ENCODE measurements at places on chromosomes 3 and 15.

DNA sequence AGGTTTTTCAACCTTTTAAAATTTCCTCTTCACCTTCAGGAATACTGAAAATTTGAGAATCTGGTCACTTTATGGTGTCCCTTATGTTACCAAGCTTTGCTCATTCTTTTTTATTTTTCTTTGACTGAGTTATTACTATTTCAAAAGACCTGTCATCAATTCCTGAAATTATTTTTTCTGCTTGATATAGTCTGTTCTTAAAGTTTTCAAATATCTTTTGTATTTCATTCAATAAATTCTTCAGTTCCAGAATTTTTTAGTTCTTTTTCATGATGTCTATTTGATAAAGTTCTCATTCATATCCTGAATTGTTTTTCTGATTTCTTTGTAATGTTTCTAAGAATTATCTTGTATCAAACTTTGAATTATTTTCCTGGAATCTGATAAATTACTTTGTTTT lies 63.9 kb downstream of the UQCC5 start:
- DNase-seq, result no peak

GRCh38 chr3:5122741-5123706 lies 932 bp downstream of the ARL8B start:
- no peak for DNase-seq

DNA sequence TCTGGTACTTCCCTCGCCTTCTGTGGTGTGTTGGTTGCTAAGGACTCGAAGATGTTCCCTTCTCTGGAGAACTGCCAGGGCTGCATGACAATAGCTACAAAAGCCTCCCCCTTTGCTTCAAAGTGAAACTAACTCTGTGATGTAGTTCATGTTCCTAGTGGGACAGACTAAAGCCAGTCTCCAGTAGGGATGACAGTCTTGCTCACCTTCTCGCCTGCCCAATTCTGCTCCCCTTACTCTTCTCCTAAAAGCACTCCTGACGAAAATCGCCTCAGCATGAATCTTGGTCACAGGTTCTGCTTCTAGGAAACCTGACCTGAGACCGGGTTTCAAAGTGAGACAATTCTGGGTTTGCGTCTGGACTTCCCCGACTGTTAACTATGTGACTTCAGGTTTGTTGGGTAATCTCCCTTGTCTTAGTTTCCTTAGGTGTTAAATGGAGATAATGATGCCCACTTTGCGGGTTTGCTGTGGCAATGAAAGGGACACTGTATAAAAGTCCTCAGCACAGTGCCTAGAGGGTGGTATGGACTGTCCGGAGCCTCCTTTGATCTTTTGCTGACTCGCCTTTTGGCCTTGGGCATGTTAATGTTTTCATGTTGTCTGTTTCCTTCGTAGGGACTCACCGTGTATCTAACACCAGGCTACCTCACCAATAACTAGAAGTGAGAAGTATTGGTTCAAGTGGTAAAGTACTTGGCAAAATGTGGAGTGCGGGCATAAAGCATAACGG lies 24.9 kb upstream of the THRB start:
- DNase-seq, result no peak

- peak; percentile 51 for DNase-seq
These were observed 735 bp downstream of the GOLGA8B start for GRCh38 chr15:34582461-34583371.

- DNase-seq, result no peak
These were observed 79.7 kb upstream of the RASGRF1 start for GRCh38 chr15:79170256-79170664.

- DNase-seq, result no peak
These were observed 772.4 kb upstream of the NR2F2 start for GRCh38 chr15:95558131-95558530.

GRCh38 chr3:37762286-37762685 lies 99.4 kb upstream of the CTDSPL start:
- no peak for DNase-seq

DNA sequence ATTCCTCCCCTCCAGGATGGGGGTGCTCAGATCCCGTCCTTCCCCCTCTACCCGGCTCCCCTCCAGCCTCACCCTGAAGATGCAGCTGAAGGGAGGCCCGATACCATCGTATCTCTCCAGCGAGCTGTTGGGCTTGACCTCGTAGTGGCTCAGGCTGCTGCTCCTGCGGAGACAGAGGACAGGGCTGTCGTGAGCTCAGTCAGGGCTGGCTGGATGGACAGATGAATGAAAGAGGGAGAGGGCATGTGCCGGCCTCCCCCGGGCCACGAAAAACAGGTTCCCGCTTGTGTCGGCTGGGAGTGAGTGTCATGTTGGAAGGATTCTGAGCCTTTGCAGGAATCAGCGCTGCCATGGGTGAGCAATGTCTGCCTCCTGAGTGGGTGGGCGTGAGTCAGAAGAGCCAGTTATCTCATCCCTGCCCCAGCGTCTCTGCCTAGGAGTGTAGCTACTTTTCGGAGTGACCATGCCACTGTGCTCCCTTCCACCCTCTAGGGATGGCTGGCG lies 35.2 kb downstream of the FEM1B start:
- no peak for DNase-seq

DNA sequence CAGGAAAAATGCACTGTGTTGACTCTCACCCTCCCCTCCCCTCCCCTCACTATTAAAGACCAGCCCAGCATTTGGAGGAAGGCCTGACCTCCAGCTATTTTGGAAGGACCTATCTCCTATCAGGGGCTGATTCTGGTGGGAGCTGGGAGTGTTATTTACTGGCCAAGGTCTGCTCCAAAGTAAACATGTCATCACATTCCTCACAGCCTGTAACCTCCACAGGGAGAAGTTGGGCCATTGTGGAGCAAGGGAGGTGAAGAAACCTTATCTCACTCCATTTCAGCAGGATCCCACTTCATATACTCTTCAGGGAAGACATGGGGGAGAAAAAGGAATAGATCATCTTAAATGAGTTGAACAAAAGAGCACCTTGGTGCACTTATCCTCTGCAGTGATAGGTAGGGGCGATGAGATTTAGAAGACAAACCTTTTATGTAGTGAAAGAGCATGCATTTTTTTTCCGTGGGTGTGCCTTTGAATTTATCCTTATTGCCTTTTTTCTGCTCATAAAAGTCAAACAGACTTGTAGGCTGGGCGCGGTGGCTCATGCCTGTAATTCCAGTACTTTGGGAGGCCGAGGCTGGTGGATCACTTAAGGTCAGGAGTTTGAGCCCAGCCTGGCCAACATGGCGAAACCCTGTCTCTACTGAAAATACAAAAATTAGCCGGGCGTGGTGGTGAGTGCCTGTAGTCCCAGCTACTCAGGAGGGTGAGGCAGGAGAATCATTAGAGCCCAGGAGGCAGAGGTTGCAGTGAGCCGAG lies 15.6 kb upstream of the FLNB start:
- no peak for DNase-seq

- no peak for DNase-seq
These were observed 16.9 kb upstream of the IGSF10 start for GRCh38 chr3:151477591-151478334.

DNA sequence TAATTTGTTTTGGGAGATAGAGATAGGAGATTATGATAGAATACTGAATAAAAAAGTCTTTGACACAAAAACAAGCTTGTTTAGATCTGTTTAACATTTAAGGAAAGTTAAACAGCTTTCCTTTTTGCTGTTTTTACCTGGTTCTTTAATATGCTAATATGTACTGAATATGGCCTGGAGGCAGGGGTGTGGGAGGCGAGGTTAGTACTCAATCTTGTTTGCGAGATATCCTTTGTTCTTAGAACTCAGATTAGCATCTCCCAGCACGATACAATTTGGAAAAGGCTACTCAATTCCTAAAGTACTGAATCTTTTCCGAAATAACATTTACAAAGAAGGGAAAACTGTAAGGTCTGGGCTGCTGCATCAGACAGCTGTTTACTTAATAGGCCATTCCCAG lies 40.8 kb upstream of the ST3GAL6 start:
- DNase-seq, result no peak

GRCh38 chr3:130900959-130901358 lies 7.1 kb downstream of the ATP2C1 start:
- DNase-seq, result no peak

DNA sequence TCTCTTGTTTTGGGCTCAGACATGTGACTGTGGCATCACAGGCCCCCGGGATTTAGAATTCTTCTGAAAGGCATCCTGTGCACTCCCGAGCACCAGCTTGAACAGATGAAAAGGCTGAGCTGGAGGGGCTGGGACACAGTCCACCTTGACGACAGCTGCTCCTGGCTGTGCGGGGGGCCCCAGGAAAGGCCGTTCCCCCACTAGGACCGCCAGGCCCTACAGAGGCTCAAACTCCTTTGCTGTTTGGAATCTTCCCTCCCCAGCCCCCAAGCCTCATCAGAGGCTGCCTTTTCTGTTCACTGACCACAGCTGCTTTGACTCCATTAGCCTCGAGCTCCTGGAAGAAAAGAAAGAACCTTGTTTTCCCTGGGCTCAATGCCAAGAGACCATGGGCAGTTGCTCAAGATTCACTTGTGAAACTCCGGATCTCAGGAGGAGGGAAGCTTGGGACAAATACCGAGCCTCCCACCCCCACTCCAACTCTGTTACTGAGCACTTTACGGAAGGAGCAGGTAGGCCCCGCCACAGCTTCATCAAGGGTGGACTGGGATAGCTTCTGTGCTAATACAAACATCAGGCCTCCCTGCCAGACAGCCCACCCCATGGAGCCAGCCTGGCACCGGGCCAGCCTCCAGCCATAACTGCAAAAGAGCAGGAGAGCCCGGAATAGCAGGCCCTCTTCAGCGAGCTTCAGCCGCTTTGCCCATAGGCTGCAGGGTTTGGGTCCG lies 15.7 kb downstream of the CIDEC start:
- DNase-seq, result no peak

DNA sequence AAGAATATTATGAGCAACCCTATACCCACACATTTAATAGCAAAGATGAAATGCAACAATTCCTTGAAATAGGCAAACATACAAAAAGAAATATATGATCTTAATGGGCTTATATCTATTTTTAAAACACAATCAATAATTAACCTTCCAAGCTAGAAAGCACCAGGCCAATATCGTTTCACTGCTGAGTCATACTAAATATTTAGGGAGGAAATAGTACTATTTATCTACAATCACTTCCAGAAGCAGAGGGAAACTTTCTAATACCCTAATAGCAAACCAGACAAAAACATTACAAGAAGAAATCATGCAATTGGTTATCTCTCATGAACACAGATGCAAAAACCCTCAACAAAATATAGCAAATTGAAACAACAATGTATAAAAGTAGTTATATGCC lies 207.8 kb downstream of the MTHFS start:
- no peak for DNase-seq

- DNase-seq, result no peak
These were observed 86.5 kb downstream of the ST6GAL1 start for GRCh38 chr3:187016639-187017345.

DNA sequence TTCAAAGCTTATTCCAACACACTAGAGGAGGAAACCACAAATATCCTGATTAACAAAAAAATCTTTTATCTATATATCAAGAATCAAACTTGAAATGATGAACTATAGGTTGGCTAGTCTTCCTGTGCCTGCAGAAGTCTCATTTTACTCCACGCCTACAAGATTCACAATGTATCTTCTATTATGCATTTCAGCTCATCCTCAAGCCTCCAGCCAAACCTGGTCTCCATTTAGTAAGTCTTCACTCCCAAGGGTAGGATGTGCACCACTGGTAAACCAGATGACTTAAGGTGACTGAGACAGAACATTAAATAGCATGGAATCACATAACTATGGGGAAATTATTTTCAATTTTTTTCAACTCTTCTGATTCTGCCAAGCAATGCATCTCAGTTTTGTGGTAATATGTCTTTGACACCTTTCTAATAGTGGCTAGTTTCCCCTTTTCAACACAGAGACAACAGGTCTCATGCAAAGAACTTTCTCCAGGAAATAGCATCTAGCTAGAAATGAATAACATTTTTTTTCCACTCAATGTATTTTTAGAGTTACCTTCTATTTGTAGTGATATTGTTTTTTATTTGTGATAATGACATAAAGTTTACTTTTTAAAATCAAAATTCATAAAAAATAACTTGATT lies 166.9 kb downstream of the TNIK start:
- no peak for DNase-seq

DNA sequence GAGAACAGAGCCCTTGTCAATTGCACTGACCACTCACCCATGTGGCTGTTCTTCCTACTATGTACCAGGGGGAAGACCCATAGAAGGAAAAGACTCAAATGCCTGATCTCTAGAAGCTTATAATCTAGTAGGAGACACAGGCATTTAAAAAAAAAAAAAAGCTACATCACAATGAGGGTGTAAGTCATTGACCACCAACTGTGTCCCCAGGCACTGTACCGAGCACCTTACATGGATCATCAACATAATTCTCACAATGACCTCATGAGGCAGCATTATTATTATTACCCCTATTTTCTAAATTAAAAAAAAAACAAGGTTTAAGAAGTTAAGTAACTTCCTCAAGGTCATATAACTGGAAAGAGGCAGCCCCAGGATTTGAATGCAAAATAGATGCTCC lies 247.4 kb downstream of the SHOX2 start:
- DNase-seq, result no peak

- DNase-seq, result no peak
These were observed 2.6 kb downstream of the GNAI2 start for GRCh38 chr3:50238549-50239026.

DNA sequence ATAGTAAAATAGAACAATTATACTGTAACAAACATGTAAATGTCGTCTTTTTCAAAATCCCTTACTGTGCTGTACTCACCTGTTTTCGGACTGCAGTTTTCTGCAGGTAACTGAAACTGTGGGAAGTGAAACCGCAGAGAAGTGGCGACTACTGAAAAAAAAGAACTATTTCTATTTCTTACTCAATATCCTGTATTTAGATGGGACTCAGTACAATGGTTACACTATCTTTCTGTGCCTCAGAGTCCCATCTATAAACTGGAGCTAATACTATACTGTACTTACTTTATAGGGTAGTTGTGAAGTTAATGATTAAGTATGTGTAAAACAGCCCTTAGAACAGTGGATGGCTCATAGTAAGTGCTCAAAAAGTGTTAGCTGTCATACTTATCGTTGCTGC lies 14.3 kb upstream of the P2RY12 start:
- DNase-seq, result no peak

DNA sequence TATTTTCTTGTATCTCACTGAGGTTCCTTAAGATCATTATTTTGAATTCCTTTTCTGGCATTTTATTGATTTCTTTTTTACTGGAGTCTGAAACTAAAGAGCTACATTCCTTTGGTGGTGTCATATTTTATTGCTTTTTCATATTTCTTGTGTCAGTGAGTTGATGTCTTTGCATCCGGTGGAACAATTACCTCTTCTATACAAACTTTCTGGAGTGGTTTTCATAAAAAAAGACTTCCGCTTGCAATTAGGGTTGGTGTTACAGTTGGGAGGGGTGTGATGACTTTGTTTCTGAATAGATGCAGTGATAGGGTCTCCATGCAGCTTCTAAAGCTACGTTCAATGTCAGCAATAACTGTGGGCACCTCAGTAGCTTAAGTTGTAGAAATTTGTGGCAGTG lies 181.7 kb downstream of the LPP start:
- no peak for DNase-seq

- no peak for DNase-seq
These were observed 59.8 kb downstream of the PIK3R4 start for GRCh38 chr3:130686833-130687232.

Measured in endothelial cell (in vitro differentiated cells).